ENCODE measurements at places on chromosomes 3 and 15. TPM values are rescaled to one million over a fixed set of nuclear protein-coding genes. Genes with fewer than 3 reads are reported as not detected.

- no peak overlapping the region for H3K27ac ChIP-seq
- H3K4me3 ChIP-seq: no peak overlapping the region
- DNase-seq: no peak
- H3K36me3 ChIP-seq: peaks cover 4% of the 10 kb centered on the region
Measured at GRCh38 chr3:197858598-197858997, 67.5 kb downstream of the LRCH3 start.

DNA sequence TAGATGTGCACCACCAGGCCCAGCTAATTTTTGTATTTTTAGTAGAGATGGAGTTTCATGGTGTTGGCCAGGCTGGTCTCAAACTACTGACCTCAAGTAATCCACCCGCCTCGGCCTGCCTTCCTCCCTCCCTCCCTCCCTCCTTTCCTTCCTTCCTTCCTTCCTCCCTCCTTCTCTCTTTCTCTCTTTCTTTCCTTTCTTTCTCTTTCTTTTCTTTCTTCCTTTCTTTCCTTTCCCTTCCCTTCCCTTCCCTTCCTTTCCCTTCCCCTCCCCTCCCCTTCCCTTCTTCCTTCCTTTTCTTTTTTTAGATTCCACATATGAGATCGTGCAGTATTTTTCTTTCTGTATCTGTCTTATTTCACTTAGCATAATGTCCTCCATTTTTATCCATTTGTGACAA, 81.3 kb downstream of the FAM81A start:
- H3K27ac ChIP-seq: no peak overlapping the region
- no peaks in the 10 kb centered on the region for H3K4me1 ChIP-seq
- H3K36me3 ChIP-seq: no peaks in the 10 kb centered on the region
- no peak for DNase-seq

MNS1 gene
- total RNA-seq: 6.2 TPM

- no peaks in the 10 kb centered on the region for H3K27me3 ChIP-seq
- no peak for DNase-seq
- H3K27ac ChIP-seq: no peak overlapping the region
- peaks cover 13% of the 10 kb centered on the region for H3K4me1 ChIP-seq
- H3K4me3 ChIP-seq: no peak overlapping the region
Measured at GRCh38 chr15:48119277-48119676, 1.5 kb upstream of the SLC24A5 start.

PATL2 gene
- total RNA-seq: not detected

DNA sequence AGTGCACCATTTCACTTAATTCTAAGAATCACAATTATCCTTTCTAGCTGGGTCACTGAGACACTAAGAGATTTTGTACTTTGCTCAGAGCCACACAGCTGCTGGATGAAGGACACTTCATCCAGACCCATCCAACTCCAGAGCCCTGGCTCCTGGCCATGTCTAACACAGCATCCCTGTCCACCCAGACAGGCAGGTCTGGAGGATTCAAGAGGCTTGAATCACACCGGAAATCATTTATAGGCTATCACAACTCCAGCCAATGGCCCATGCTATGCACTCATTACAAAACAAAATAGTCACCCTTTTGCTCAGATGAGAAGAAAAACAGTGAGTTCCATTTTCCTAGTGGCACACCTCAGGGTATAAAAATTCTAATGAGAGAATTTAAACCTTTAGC, 198.2 kb upstream of the LMCD1 start:
- DNase-seq: no peak
- no peaks in the 10 kb centered on the region for H3K36me3 ChIP-seq
- no peaks in the 10 kb centered on the region for H3K4me1 ChIP-seq
- H3K4me3 ChIP-seq: no peak overlapping the region
- no peaks in the 10 kb centered on the region for H3K27me3 ChIP-seq
- H3K27ac ChIP-seq: no peak overlapping the region

- H3K4me3 ChIP-seq: no peak overlapping the region
- H3K27ac ChIP-seq: no peak overlapping the region
- H3K4me1 ChIP-seq: peaks cover 14% of the 10 kb centered on the region
- no peaks in the 10 kb centered on the region for H3K27me3 ChIP-seq
Measured at GRCh38 chr3:130905551-130905950, 11.7 kb downstream of the ATP2C1 start.

DNA sequence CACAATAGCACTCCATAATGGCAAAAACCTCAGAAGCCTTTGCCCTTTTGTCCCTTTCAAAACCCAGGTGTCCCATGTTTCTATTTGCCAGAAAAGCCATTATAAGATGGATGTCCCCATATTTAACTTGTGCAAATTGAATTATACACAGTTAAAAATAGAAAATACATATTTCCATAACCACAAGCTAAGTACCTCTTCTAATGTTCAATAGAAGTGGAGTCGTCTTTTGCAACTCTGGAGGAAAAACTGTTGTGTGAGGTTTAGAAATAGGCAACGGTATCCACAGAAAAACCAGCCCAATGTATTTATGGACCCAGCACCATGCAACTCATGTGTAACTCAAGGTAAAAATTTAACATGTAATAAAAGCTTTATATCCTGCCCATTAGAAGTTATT, 83.6 kb upstream of the STRIT1 start:
- no peaks in the 10 kb centered on the region for H3K27me3 ChIP-seq
- H3K4me3 ChIP-seq: no peak overlapping the region
- no peak overlapping the region for H3K27ac ChIP-seq
- H3K36me3 ChIP-seq: no peaks in the 10 kb centered on the region
- DNase-seq: no peak
- H3K4me1 ChIP-seq: peaks cover 4% of the 10 kb centered on the region

DNA sequence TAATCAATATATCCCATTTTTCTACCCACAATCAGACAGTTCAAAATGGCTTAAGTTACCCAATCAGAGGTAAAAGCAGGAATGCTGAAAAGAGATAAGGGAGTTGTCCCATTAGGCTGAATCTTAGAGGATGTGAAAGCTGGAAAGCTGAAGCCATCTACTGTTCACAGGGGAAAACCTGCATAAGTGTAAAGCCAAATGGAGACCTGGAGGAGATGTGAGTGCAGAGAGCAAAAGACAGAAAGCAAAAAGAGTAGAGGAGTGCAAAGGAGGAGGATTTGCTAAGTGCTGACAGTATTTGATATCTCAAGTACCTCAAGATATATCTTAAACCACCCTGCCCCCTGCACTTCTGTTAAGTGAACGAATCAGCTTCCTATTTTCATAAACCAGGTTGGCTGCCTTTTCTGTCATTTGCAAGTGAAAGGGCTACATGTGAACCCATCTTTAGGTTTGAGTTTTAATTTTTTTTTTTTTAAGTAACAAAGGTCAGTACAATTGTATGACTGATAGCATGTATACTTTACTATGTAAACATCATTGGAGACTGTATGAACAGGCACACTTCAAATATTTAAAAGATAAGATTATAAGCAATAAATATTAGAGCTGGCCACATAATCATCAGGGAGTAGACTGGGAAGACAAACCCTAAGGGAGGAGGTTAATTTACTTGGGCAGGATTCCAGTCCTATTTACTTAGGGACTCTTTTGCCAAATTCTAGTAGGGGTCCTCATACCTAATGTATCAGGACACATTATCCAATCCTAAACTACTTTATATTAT, 22.8 kb upstream of the P2RY1 start:
- no peak overlapping the region for H3K4me3 ChIP-seq
- no peak overlapping the region for H3K27ac ChIP-seq
- H3K4me1 ChIP-seq: no peaks in the 10 kb centered on the region

DNA sequence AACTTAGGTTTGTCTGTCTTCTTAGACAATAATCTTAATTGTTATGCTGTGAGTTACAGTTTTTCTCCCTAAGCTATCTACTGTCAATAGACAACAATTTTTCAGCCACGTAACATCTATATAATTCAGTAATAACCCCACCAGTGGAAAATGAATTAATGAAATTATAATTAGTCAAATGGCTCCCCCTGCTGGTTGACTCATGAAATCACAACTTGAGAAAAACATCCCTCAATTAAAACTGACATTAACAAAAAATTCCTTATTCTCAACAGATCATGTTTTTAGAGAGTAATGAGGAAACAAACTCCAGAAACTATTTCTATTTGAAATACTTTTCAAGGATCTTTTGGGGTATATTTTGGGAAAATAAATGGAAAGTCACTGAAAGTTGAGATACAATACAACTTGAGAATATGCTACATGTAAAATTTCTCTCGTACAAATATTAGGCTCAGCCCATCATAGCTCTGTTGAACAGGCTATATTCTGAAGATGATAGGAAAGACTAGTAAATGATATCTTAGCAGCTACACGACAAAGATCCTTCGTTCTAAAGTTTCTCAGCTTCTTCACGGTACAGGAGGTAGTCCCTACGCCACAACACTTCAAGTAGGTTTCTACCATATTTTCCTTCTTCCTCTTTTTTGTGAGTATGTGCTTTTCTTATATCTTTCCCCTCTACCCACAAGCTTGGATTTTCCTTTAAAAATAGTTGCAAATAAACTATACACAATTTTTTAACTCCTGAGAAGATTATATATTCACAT, 20.7 kb downstream of the PPP1R2 start:
- no peak overlapping the region for H3K27ac ChIP-seq
- H3K4me1 ChIP-seq: no peaks in the 10 kb centered on the region
- no peaks in the 10 kb centered on the region for H3K27me3 ChIP-seq
- no peaks in the 10 kb centered on the region for H3K36me3 ChIP-seq
- no peak overlapping the region for H3K4me3 ChIP-seq

DNA sequence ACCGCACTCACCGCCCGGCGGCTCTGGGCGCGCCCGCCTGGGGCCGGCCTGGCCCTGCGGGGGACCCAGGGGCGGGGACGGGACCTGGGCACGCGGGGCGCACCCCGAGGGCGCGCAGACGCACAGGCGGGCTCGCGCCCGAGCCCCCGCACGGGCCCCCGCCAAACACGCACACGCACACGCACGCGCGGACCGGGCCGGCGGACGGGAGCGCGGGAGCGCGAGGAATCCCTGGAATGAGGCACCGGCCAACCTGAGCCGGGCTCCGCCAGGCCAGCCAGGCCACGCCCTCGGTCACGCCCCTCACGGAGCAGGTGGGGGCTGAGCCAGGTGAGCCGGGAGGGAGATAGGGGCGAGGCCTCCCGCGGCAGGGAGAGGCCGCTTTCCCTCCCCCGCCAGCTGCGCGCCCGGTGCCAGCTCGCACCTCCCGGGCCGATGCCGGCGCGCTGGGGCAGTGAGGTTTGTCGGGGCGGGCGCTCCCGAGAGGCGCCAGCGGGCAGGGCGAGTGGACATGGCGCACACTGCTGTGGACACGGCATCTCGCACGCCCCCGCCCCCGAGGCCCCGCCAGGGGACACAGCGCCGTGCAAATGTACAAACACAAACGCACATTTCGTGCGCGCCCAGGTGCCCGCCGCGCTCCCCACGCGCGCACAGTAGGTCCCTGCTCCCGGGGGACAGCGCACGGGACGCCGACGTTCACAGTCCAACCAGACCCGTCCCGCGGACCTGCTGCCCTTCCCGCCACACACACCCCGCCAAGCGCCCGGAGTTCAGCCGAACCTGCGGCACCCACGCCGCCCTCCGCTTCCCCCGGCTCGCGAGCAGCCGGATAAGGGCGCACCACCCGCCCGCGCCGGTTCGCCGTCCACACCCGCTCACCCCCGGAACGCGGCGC, 75.9 kb upstream of the VGLL4 start:
- peak; percentile 93 for DNase-seq
- peak overlapping the region; percentile 76 for H3K4me3 ChIP-seq
- H3K4me1 ChIP-seq: peaks cover 19% of the 10 kb centered on the region
- H3K27me3 ChIP-seq: peaks cover 31% of the 10 kb centered on the region
- H3K36me3 ChIP-seq: no peaks in the 10 kb centered on the region

DNA sequence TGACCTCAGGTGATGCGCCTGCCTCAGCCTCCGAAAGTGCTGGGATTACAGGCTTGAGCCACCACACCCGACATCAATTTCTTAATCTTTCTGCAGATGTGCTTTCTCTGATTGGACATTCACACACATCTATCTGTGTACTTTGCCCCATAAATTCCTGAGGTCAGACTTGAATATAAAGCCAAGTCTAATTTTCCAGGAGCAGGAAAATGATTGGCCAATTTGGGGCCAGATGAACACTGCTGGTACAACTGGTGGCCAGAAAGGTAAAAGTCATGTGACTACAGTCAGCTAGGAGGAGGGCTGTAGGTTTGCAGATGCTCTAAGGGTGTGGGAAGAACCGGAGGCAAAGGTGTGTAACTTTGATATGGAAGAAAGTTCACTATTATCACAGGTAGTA, 3.2 kb upstream of the RAD51 start:
- H3K27ac ChIP-seq: no peak overlapping the region
- no peaks in the 10 kb centered on the region for H3K36me3 ChIP-seq
- no peak for DNase-seq
- peaks cover 4% of the 10 kb centered on the region for H3K4me1 ChIP-seq
- no peaks in the 10 kb centered on the region for H3K27me3 ChIP-seq

DNA sequence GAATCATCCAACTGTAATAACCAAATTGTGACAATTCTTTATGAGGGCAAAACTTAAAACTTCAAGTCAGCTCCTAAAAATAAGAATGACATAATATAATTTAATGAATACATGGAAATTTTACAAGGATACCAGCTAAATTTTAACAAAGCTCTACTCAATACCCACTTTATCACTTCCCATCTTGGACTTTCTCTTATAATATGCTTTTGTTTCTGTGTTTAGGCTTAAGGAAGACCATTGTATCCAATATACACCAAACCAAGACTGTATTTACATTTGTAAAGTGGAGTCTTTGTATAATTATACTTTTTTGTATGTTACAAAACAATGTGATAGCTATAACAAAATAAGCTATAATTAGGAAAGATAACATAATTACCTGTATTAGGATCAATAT, 16.8 kb downstream of the ATP13A3 start:
- no peak for DNase-seq
- no peaks in the 10 kb centered on the region for H3K36me3 ChIP-seq
- H3K4me1 ChIP-seq: peaks cover 3% of the 10 kb centered on the region

STARD9 gene
- total RNA-seq: 11.9 TPM

DNA sequence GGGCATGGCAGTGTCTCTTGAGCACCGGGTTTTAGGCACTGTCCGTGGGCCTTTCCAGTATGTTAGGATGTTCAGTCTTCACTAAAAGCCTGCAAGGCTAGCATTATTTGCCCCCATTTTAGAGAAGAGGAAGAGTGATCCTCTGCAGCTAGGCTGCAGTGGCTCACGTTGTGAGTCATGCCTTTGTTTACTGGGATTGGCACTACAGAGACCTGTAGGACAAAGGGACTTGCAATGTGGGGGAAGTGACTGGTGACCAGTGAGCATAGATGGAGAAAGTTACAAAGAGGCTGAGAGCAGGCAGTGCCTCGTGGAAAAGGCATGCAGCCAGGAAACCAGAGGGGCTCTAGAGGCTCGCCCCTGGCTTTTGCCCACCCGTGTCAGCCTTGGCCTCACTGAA, 26.8 kb upstream of the CPNE9 start:
- no peaks in the 10 kb centered on the region for H3K27me3 ChIP-seq
- H3K27ac ChIP-seq: no peak overlapping the region
- DNase-seq: no peak
- no peaks in the 10 kb centered on the region for H3K4me1 ChIP-seq
- H3K36me3 ChIP-seq: no peaks in the 10 kb centered on the region
- no peak overlapping the region for H3K4me3 ChIP-seq

GRCh38 chr3:8657804-8658305, 13.3 kb upstream of the SSUH2 start:
- H3K27me3 ChIP-seq: no peaks in the 10 kb centered on the region
- no peak for DNase-seq
- no peak overlapping the region for H3K4me3 ChIP-seq
- H3K27ac ChIP-seq: no peak overlapping the region
